Neural progenitor cell (in vitro differentiated cells): ENCODE measurements at places on chromosomes 6 and 20.

- DNase-seq: no peak
These were observed 176.4 kb downstream of the TFAP2B start for GRCh38 chr6:50995036-50995435.

DNA sequence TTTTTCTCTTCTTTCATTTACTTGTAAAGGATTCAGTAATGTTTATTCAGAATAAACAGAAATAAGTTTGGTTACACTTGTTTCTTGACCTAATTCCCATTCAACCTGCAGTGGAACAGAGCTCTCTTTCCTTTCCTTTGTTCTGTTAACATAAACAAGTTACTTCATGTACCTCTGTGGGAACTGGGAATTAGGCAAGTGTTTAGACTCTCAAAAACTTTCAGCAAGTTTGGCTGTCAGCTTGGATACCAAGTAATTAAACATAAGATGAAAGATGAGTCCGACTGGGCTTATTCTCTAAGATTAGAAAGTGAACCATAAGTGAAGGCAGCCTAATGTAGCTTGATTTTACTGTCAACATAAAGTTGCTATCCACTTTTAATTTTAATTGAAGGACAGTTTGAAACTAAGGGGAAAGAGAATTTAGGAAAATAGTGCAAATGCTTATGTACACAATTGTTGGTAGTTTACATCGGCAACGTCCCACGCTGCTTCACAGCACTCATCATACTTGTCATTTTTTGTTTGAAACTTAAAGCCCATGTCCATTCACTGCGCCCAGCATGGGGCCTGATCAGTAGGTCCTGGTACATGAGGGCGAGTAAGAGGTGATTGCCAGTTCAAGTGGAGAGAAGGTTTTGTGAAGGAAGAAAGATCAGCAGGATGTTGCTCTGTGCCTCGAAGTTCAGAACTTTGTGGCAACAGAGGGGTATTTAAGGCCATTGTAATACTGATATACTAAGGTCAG, 113.0 kb downstream of the PLEKHG1 start:
- DNase-seq: no peak

DNA sequence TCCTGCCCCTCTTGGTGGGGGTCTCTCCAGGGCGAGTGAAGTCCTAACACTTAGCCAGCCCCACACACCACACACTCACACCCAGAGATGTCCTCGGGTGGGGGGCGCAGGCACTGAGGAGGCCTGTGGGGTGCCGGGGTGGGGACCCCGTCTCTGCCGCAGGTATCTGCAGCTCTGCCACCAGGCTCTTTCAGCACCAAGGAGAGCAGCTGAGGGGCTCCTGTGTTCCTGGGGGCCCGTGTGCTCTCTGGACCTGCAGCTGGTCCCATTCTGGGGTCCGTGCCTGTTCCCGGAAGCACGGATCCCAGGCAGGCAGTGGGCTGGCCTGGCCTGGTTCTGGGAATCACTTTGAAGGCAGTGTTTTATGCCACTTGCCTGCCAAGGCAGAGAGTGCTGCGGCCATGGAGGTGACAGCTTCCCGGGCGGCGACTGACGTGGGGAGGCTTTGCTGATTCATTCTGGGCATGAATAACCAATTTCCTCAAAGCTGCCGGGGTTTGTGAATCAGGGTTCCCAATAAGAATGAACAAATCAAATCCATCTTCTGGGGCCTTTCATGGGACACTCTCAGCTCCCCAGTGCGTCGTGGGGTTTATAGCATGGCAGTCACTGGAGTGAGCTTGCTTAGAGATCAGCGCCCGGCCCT, 54.4 kb upstream of the SLCO4A1 start:
- peak; percentile 82 for DNase-seq

DNA sequence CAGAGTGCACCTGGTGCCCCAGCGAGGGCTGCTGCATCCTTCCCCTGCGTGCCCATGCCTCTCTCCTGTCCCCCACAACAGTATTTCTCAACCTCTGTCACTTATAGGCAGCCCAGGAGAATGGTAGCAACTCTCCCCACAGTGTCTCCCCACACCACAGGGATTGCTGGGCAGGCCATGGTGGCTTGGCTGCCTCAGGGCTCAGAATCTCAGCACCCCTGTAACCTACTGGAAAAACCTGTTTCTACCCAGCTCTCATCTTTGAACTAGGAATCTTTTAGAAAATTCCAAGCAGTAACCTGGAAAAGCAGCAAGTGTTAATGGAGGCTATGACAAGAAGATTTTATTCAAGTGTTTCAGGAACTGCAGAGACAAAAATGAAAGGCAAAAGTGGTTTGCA, 38.0 kb downstream of the CD164 start:
- DNase-seq: no peak

- no peak for DNase-seq
These were observed 48.3 kb downstream of the ATXN1 start for GRCh38 chr6:16712931-16713484.

- DNase-seq: no peak
These were observed 449.9 kb upstream of the SOX4 start for GRCh38 chr6:21143645-21144044.

DNA sequence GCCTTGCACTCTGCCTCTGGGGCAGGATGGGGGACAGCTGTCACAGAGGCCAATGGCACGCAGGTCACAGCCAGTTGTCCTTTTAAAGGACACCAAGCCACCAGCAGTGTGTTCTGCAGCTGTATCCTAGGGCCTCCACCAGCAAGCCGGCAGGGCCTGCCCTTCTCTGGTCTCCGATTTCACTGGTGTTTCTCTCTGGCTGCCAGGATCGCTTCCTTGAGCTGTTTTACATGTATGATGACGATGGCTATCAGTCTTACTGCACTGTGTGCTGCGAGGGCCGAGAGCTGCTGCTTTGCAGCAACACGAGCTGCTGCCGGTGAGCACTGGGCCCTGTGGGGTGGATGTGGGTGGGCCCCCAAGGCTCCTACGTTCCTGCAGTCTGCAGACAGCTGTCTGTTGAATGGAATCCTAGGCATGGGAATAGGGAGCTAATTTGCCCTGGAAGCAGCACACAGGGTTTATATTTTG, 22.7 kb upstream of the MAPRE1 start:
- DNase-seq: no peak

DNA sequence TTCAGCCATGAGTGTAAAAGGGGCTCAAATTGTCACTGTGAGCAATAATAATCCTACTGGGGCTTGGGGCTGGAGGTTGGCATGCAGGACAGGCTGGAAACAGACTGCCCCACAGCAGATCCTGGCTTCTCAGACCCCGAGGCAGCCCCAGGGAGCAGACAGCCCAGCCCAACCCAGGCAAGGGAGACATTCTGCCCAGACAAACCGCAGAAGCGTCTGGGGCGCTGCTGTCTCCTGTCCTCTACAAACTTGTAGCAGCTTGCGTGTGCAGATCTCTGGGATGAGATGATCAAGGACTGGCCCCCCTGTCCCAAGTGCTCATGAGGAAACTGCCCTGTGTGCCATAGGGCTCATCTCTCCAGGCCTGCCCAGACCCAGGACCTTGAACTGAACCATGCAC, 84.6 kb downstream of the MAFB start:
- DNase-seq: no peak

DNA sequence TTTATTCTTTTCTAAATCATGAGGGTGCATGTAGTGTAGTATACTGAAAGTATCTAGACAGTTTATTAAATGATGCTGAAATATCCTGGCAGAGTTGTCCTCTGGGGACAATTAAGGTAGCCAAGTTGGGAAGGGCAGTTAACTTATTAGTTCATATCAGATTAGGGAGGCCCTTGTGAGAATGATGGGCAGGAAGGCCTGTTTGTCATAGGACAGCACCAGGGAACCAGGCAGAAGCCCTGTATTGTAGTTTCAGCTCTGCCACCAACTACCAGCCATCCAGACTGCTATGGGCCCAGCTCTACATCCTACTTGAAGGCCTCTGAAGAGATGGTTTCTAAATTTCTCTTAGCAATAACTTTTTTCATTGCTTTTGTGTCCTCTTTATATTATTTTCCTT, 4.0 kb downstream of the MYLIP start:
- no peak for DNase-seq

DNA sequence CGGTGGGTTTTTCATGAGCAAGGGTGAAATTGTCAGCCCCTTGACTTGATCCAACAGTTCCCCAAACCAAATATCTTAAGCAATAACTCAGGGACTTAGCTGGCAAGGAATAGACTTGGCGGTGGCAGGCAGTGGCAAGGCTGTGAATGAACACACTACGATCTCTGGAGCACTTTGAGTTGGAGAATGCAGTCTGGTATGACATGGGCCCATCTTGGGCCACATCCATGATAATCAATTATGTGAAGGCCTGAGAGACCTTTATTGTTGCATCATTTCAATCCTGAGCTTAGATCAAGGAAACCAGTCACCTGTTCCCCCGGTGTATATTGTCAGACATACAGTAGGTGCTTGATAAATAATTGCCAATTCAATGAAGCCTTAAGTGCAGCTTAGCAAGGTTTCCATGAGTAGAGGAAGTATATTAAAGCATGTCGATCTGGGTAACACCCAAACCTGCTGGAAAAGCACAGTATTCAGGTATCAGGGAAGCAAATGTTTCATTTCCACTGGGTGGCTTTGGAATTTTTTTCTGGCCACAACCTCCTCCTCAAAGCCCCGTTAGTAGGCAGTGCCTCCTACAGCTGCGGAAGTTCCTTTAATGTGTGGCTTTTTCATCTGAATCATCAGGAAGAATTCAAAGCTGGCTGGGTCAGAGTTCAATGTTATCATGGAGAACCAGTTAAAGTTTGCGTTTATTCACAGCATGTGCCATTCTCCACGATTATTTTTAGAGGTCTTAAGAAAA, 10.2 kb downstream of the CASS4 start:
- no peak for DNase-seq

DNA sequence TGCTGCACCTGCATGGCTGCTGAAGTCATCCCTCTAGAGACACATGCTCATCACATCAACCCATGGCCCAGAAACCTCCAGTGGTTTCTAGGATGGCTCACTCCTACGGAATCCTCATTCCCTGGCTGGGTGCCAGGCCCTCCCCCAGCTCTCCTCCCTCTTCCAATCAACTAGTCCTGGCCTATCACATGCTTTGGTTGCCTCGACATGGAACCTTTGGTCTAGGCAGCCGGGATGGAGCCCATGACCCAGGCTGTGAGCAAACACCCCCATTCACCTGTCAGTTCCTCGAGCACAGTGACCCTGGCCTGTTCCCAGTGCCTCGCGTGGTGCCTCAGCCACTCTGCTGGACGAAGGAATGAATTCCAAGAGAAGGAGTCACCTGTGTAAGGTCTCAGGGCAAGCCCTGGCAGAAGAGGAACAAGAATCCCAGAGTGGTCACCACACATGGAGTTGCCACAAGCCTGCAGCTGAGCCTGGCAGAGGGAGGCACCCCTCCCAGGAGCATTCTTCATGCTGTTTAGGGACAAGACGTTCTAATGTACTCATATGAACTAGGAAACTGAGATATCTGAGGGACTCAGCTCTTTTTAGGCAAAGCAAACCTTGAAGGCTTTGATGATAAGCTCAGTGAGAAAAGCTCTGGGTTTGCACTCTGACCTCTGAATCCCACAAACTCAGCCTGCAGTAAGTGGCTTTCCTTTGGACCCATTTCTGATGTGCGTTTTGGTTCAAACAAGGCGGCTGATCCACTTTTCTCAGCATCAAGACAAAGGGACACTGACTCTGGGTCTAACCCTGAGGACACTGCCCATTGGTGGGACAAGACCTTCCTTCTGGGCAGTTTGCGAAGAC, 40.2 kb downstream of the PPP1R3G start:
- no peak for DNase-seq
